Stimulated activated naive B cell treated with anti-CD40 and anti-IgM and Interleukin-4, amounts not matched to agents 10 μg/mL and 1 μg/mL and 100 μg/mL, for 72 hours (primary cell): ENCODE measurements at places on chromosomes 6 and 20.

- no peak for DNase-seq
Observed at GRCh38 chr6:52554684-52555280, 22.1 kb downstream of the TRAM2 start.

DNA sequence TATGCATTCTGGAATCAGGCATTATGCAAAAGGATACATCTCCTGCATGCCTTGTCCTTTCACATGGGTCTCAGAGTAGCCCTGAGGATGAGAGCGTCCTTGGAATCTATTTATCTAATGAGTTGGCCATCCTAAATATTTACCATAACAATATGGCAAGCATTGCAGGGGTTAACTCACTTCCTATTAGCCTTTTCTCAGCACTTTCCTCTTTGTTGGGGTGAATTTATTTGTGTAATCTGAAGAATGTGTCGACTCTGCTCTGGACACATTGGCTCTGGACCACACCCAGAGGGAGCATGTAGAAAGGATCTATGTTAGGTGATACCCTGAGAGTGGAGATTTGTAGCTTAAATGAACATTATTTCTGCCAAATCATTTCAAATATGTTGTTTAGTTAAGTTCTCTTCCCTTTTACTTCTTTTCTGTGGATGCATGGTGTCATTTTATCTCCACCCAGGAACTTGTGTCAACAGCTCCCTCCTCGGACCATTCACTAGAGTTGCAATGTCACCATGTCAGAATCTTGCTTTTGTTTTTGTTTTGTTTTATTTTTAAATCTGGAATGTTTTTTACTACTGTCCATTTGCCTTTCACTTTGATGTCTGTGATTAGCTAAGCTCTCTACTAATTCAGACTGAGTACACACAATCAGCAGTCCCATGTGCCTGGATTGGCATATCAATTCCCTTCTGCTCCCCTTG is 757.0 kb upstream of the MMS22L start:
- no peak for DNase-seq

GRCh38 chr20:50226093-50226974 is 35.7 kb downstream of the CEBPB start:
- DNase-seq: peak; percentile 16

DNA sequence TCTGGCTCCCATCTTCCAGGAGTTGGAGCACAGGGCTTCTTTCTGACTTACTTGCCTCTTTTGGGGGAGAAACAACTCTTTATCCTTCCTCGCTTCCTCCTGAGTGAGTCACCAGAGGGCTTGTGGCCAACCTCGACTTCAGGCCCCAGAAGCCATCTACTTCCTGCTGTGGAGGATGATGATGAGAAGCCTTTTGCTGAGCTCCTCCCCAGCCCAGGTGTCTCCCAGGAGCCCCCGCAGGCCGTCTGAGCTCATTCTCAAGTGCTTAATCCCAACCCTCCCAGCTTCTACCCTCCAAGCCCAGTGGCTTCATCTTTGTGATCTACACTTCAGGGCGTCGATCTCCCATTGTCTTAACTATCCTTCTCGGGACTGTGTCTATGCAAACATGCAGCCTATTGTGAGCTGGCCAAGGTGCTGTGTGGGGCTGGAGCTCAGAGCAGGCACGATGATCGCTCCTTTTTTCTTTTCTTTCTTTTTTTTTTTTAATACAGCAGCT is 27.9 kb downstream of the SDCBP2 start:
- DNase-seq: no peak

DNA sequence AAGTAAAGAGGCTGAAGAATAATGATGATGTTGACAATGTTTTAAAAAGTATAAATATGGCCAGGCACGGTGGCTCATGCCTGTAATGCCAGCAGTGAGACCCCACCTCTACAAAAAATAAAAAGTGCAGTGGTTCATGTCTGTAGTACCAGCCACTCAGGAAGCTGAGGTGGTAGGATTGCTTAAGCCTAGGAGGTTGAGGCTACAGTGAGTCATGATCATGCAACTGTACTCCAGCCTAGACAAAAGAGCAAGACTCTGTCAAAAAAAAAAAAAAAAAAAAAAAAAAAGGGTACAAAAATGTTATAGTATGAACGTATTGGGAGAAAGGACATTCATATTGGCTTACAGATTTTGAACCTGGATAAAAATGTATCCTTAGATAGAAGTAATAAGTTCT is 543.1 kb upstream of the IRAK1BP1 start:
- no peak for DNase-seq

DNA sequence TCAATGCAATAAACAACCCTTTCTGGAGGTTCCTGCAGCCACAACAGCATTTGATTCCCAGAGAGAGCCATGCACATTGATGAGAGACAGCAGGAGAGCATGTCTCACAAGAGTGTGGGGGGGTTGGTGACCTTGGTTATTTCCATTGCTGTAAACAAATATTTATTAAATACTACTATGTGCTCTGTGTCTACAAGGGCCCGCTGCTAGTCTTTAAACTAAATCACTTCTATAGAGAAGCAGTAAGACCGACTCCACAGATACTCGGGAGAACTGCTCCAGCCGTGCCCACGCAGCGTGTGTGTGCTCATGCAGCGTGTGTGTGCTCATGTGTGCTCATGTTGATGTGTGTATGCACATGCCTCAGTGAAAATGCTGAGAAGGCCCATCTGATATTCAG is 82.7 kb upstream of the TRAF3IP2 start:
- DNase-seq: no peak

DNA sequence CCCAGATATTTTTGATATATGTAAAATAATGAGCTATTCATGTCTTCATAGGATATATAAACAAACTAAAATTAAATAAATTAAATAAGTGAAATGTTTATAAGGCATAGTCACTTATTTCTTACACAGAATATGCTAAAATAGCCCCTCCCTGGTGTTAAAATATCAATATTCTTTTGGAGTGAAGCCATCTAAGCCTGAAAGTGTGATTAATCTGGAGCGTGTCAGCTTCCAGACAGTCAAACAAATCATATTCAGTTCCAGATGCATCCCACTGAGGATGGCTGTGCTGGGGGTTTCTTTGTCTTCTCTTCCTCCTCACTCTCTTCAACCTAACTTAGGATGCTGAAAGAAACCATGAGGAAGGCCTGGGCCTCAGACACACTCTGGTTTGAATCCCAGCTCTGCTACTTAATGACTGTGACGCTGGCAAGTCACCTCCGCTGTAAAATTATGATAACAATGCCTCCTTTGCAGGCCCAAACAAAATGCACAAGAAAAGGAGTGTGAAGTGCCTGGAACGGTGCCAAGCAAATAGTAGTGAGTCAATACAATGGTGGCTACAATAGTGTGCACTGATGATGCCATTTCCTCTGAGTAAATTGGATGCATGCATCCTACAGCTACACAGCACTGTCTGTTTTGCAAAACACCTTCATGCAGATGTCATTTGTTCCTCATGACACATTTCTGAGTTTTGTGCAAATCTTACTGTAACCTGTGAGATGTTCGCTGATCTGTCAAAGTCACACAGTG is 161.4 kb downstream of the FOXC1 start:
- DNase-seq: no peak

- DNase-seq: no peak
Observed at GRCh38 chr6:125164696-125165095, 11.1 kb downstream of the TPD52L1 start.

GRCh38 chr20:38143238-38143645 is 21.8 kb downstream of the TGM2 start:
- DNase-seq: no peak

GRCh38 chr20:1429143-1429728 is 36.4 kb upstream of the FKBP1A start:
- DNase-seq: no peak

- no peak for DNase-seq
Observed at GRCh38 chr6:148824291-148824690, 77.5 kb downstream of the UST start.

DNA sequence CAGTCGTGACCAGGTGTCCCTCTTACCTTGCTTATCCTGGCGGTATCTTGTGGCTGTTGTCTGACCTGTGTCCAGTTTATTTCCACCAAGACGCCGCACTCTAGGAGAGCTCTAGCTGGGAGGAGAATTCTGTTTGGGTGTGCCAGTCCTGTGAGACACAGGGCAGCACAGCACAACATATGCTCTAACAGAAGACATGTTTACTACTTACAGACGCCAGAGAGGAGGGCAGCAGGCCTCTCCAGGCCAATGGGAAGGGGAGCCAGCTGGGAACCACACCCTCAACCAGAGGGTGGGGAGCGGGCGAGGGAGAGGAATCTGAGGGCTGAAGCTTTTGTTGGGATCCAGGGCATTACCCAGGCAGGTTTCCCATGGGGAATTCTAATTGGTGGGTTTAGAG is 25.2 kb upstream of the FERMT1 start:
- no peak for DNase-seq

DNA sequence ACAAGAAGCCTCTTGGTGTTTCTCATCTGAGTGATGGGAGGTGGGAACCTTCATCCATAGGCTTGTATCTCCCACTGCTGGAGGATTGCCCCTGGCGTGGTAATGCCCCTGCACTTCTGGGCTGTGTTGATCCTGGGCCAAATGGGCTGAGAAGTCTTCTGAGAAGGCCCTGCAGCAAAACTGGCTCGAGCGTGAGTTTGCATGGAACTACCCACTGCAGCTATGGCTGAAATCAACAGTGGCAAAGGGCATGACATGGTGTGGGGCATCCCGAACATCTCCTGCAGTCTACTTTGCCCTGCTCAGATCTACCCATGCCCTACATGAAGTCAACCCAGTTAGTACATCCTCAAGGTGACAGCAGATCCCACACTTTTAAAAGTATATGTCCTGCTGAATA is 130.6 kb downstream of the NRN1 start:
- DNase-seq: no peak

DNA sequence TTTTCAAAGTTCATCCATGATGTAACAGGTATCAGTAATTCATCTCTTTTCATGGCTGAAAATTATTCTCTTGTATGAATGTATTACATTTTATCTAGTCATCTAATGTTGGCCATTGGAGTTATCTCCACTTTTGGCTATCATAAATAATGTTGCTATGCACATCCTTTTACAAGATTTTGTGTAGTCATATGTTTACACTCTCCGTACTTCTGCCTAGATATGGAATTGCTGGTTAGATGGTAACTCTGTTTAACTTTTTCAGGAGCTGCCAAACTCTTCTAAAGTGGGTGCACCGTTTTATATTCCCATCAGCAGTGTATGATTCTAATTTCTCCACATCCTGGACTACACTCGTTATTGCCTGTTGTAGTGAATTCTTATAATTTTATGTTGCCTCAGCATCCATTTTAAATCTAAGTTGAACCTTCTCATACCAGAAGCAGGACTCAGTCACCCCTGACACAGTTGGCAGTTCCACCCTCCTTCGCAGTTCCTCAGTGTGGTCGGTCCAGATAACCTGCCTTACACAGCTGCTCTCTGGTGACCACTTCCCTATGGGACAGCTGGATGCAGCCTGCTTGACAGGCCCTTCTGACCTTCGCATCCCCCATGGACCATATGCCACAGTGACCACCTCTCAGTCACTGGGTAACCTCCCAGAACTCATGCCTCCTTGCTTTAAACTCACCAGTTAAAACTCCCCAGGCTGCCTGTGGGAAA is 33.9 kb downstream of the KIZ start:
- DNase-seq: no peak

DNA sequence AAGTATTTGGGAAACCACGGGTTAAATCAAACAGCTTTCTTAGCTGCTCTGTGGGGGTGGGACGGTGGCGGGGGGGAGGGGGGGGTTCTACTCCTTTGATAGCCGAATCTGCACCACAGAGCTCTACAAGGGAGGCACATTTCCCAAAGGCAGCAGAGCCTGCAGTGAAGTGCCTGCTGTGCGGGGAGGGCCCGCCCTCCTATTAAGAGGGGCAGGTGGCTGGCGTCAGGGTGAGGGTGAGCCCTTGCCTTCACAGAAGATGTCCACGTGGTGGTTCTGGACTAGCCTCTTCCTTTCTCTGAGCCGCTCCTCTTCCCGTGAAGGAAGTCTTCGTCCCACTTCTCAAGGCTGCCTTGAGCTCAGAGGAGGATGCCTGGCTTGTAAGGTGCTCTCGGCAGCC is 174.9 kb upstream of the THBS2 start:
- no peak for DNase-seq

DNA sequence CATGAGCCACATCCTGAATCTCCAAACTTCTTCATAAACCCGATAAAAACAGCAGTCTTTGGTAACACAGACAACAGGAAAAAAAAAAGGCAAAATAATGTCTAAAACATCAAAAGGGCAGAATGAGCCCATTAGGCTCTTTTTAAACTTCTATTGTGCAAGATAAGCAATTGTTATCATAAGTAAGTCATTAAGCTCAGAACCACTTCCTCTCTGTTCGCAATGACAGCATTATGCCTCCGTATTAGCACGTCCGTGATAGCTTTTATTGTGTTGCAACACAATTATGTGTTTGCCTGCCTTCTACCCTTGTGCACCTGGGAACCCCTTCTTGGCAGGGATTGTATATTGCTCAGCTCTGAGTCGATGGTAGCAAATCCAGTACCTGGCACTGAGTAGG is 147.1 kb downstream of the LRFN2 start:
- no peak for DNase-seq

- DNase-seq: no peak
Observed at GRCh38 chr6:82178077-82178758, 69.3 kb downstream of the IBTK start.

- DNase-seq: no peak
Observed at GRCh38 chr6:36345681-36346466, 9.2 kb upstream of the BNIP5 start.

GRCh38 chr6:149362289-149362688 is 37.8 kb upstream of the SUMO4 start:
- no peak for DNase-seq

GRCh38 chr6:130708338-130708737 is 118.9 kb upstream of the SMLR1 start:
- no peak for DNase-seq

- DNase-seq: no peak
Observed at GRCh38 chr6:84921891-84922290, 157.5 kb upstream of the TBX18 start.

GRCh38 chr6:4719491-4719890 is 56.7 kb upstream of the CDYL start:
- DNase-seq: no peak

GRCh38 chr6:147750413-147750812 is 241.9 kb downstream of the SAMD5 start:
- DNase-seq: no peak

- DNase-seq: peak; percentile 47
Observed at GRCh38 chr20:57089699-57090144, 176.7 kb downstream of the BMP7 start.

DNA sequence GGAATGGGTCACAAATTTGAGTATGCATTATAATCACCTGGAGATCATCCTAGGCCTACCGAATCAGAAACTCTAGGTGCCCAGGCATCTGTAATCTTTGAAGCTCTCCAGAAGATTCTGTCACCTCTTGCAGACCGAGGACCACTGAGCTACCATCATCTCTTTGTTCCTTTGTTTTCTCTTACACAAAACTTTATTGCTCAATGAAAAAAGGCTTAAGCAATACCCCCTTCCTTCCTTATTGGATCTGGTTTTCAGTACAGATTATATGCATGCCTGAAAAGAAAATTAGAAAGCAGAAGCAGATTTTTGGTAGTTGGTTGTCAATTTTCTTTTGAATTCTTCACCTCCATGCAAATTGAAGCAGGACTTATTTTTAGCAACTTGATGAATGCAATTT is 31.3 kb downstream of the STX11 start:
- DNase-seq: no peak
